Left kidney (tissue), 8 donors: ENCODE measurements at places on chromosomes 16 and 17.

GRCh38 chr16:88387180-88387765 lies 4.5 kb downstream of the ZNF469 start:
- no peak for DNase-seq

DNA sequence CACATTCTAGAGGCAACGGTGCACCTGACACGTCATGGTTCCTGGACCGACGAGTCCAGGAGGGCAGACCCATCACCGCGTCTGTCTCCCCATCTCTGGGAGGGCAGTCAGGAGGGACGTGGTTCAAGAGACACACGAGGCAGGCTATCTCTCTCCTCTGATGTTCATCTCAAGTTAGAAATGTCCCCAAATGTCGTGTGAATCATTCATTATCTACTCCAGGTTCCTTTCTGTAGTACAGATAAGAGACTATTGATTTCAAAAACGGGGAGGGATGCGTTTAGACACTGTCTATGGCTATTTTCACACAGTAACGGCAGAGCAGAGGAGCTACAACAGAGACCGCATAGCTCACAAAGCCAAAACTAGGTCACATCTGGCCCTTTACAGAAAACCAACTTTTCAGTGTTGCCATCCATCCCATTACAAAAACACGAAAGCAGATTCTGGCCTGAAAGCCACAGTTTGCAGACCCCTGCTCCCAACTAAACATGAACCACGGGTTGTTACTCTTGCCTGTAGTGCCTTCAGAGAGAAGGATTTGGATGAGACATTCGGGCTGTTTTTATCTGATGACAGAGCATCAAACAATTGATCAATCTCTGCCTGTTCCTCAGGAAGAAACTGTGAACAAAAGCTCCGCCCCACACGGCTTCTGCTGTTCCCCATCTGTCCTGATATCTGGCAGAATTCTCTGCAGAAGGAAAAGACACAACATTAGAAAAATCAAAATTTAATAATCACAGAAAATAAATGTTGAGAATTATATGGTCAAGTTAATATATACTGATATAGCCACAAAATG lies 6.8 kb downstream of the MEAK7 start:
- DNase-seq = no peak

DNA sequence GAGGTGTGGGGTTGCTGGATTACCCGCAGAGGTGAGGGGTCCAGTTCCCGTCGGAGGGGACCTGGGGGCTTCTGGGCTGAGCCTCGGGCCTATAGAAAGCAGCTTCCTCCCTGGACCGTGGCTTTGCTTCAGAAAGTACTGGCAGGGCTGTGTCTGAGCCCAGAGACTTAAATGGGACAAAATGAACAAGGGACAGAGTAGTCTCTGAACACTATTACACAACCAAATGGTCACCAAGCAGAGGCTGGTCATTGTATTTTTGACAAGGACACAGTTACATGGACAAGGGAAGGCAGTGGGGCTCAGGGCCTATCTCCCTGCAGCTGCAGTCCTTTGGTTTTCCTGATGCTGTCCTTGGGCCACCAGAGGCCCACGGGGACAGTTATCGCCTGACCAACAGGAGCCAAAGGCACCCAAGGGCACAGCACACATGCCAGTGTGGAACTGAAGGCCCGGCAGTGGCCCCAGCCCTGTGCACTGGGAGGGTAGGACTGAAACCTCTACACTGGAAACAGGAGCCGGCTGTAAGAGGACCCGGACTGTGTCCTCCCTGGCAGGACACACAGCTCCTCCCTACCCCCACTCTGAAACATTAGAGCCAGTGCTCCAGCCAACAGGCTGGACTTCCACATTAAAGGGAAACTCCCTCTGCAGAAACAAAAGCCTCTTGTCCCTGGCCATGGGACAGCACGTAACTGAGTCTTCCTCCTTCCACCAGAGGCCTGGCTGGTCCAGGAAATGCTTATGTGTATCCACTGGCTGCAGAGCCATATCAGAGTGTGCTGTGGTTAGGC lies 26.0 kb upstream of the ERN1 start:
- DNase-seq = peak; percentile 71

- no peak for DNase-seq
These were observed 3.9 kb upstream of the TMEM235 start for GRCh38 chr17:78227455-78227916.

- no peak for DNase-seq
These were observed 120.6 kb downstream of the IRF8 start for GRCh38 chr16:86019446-86020047.

GRCh38 chr17:74830861-74831260 lies 28.8 kb downstream of the GRIN2C start:
- no peak for DNase-seq
